Daoy (cell line): ENCODE measurements at places on chromosomes 6 and 20. TPM values are rescaled to one million over a fixed set of nuclear protein-coding genes. Genes with fewer than 3 reads are reported as not detected.

RAB32 gene
- total RNA-seq: 143 and 150 TPM in 2 replicates

DPPA5 gene
- total RNA-seq: not detected in 2 replicates

GRCh38 chr20:330233-331149, 5.1 kb downstream of the SOX12 start:
- peak; percentile 54 for DNase-seq

DNA sequence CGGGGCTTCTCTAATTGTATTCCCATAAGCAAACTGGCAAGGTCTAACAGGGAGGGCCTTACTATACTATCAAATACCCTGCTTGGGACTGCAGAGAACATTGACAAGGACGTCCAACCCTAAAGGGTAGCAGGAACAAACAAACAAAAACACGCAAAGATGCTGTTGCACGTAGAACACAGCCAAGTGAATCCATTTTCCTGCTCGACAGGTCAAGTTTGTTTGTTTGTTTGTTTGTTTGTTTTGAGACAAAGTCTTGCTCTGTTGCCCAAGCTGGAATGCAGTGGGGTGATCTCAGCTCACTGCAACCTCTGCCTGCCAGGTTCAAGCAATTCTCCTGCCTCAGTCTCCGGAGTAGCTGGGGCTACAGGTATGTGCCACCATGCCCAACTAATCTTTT, 91.3 kb downstream of the ZMYND8 start:
- no peak for DNase-seq

GRCh38 chr20:62719250-62719935, 10.8 kb downstream of the NTSR1 start:
- no peak for DNase-seq

DNA sequence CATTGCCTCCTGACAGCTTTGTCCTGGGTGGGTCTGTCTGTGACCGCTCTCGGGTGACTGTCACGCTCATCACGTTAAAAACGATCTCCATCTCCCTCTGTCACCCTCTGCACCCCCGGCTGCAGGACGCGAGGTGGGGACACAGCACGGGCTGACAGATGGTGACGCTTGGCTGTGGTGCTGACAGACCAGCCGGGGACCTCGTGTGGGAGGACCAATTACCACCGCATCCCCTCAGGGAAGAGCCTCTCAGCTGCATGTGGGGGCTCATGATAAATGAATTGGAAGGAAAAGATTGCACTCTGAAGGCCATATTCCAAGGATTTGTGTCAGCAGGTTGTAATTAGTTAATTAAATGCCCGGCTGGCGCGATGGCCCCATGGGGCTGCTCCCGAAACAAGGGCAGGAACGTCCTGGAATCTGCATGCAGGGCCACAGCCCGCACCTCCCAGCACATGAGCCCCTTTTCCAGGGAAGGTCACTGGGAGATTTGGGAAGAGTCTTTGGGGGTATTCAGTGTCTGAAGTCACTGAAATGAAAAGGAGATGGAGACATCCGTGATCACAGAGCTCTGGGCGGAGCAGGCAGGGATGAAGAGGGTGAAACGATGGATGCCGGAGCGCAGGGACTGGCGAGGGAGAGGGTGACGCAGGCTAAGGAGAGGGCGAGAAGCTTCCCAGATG, 87.1 kb downstream of the ERMARD start:
- no peak for DNase-seq
